ENCODE measurements at places on chromosomes 13 and 19.
A peak's percentile ranks its signal among the peaks of the same experiment; 100 is the strongest.

DNA sequence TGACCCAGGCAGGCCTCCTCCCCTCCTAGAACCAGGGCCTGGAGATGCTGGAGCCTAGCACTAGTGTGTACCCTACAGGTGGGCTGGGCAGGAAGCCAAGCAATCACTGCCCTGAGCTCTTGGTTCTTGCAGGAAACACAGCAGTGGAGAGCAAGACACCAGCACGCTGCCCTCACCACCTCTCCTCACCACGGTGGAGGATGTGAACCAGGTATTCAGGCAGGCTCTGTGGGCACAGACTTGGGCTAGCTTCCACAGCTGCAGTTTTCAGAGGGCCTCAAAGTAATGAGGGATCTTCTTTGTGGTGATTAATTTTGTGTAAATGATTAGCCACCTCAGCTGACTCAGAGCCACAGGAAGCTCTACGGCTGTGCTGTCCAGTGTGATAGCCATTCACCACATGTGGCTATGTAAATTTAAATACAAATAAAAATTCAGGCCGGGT lies 13.6 kb upstream of the GPI start:
- DNase-seq = no peak

GRCh38 chr13:41418731-41419130 lies 38.6 kb upstream of the RGCC start:
- DNase-seq = no peak

GRCh38 chr19:14402332-14403144 lies 16.6 kb downstream of the DDX39A start:
- no peak for DNase-seq

- no peak for DNase-seq
Measured at GRCh38 chr13:29509999-29510589, 85.4 kb downstream of the SLC7A1 start.

DNA sequence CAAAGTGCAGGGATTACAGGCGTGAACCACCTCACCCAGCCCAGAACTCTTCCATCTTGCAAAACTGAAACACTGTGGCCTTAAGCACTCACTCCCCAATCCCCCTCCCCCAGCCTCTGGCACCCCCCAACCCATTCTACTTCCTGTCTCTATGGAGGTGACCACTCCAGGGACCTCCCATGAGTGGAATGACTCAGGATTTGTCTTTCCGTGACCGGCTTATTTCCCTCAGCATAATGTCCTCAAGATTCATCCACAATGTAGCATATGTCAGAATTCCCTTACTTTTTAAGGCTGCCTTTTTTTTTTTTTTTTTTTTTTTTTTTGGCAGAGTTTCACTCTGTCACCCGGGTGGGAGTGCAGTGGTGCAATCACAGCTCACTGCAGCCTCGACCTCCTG lies 3.6 kb upstream of the F2RL3 start:
- DNase-seq = no peak

DNA sequence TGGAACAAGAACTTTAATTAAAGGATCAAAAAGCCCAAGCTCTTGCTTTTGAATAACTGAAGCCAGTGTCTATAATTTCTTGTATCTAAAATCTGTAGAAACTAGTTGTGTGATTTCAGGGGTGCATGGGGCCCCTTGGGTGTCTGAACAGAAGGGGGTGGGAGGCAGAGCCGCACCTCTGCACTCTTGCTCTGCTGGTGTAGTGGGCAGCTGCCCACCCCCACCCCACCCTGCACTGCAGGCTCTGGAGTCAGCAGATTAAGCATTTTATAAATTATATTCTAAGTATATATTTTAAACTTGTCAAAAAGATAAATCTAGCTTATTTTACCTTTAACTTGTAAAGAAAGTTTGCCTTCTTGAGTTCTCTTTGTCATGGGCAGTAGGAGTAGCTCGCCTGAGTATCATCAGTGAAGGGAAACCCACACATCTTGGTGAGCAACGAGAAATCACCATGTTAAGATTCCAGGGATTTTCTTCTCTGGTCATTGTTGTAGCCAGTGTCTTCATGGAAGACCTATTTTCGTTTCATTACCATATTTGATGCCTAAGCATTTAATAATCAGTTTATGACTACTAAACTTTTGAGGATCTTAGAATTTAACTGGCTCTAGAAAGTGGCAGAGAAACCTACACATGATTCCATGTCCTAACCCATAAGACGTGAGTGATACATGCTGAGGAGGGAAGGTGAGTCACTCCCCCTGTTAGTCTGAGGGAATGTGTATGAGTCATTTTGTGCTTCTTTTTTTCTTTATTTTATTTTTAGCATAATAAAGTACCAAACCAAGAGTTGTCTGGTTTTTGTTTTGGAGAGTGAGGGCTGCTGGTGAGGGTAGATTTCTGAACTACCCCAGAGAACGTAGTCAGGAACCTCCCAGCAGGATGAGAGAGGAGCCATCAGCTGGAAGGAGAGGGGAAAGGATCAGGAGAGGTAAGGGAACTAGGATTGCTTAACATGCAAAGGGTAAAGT lies 7.7 kb downstream of the UBE2L5 start:
- DNase-seq = peak; percentile 51

DNA sequence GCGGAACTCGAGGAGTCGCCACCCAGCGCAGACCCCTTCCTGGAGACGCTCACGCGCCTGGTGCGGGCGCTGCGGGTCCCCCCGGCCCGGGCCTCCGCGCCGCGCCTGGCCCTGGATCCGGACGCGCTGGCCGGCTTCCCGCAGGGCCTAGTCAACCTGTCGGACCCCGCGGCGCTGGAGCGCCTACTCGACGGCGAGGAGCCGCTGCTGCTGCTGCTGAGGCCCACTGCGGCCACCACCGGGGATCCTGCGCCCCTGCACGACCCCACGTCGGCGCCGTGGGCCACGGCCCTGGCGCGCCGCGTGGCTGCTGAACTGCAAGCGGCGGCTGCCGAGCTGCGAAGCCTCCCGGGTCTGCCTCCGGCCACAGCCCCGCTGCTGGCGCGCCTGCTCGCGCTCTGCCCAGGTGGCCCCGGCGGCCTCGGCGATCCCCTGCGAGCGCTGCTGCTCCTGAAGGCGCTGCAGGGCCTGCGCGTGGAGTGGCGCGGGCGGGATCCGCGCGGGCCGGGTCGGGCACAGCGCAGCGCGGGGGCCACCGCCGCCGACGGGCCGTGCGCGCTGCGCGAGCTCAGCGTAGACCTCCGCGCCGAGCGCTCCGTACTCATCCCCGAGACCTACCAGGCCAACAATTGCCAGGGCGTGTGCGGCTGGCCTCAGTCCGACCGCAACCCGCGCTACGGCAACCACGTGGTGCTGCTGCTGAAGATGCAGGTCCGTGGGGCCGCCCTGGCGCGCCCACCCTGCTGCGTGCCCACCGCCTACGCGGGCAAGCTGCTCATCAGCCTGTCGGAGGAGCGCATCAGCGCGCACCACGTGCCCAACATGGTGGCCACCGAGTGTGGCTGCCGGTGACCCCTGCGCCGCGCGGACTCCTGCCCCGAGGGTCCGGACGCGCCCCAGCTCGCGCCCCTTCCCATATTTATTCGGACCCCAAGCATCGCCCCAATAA lies 2.3 kb downstream of the AMH start:
- DNase-seq = no peak
